ENCODE measurements at places on chromosomes 3 and 15.

GRCh38 chr15:71730277-71731144 lies 79.8 kb upstream of the NR2E3 start:
- DNase-seq: peak; percentile 51

DNA sequence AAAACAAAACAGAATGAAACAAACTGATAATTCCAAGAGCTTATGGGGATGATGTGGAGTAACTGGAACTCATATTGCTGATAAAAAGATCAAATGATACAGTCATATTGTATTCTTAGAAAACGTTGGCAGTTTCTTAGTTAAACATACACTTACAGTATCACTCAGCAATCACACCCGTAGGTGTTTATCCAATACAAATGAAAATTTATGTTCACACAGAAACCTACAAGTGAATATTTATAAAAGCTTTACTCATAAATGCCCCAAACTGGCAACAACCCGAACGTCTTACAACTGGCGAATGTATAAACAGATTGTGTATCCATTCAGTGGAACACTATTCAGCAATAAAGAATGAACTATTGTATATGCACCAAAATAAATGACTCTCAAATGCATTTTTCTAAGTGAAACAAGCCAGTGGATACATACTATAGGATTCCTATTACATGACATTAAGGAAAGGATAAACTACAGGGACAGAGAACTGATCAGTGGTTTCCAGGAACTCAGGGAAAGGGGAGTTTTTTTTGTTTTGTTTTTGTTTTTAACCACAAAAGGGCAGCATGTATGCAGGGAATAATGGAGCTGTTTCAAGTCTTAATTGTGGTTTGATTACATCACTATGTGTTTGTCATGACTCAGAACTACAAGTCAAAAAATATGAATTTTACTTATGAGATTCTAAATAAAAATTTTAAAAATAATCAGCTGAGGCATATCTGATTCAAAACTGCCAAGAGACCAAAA lies 71.8 kb upstream of the NDUFB4 start:
- DNase-seq: no peak

GRCh38 chr15:55402707-55403106 lies 5.5 kb downstream of the CCPG1 start:
- no peak for DNase-seq

DNA sequence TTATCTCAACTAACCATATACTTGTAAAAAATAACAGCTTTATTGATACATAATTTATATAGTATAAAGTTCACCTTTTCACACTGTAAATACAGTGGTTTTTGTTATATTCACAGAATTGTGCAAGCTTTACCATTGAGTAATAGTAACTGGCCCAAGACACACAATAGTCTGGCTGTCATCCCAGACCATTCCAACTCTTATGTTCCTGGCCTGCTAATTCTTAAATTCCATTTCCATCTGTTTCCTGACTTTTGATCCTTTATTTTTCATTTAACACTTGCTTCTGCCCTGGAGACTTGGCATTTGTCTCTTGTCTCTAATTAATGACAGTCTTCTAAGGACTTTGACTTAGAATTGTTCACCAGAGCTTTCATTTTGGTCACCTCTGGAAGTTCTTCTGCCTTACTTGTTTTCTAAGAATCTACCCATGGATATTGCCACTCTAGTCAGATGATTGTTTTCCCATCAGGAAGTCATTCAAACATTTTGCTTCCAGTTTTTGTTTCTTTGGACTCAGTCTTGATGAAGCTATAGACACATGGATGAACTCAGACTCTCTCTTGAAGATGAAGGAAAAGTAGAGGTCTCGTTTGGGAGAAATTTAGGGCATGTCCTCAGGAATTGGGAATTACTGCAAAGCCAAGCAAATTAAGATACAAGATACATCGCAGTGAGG lies 27.2 kb upstream of the PLSCR4 start:
- DNase-seq: no peak

GRCh38 chr3:73234354-73235014 lies 173.0 kb downstream of the EBLN2 start:
- DNase-seq: no peak

DNA sequence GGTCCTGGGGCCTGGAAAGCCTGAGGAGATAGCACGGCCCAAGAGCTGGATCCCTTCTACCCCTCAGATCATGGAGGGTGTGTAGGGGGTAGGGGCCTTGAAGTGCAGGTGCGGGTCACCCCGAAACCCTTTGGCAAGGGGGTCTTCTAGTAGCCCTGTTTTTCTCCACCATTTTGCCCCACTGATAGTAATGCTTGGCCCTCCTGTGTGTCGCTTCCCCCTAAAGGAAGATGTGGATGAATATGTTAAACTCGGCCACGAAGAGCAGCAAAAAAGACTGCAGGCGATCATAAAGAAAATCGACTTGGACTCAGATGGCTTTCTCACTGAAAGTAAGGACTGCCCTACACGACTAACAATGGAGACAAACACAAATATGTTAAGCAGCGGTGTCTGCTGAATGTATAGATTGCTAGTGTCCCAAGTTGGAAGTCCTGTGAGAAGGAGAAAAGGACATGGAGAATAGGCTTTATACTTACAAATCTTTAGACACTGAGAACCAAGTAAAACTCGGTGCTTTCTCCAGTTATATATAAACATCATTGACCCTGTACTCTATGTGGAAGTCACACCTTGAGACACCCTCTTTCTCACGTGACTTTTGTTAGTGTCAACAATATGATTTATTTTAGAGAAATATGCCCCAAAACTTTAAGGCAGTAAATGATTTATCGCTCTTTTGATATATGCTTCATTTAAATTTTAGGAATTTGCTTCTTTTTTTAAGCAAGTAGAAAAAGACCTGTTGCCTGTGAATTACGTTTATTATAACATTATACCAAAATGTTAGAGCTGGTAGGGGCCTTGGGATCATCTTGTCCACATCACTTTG lies 802 bp downstream of the RCN2 start:
- peak; percentile 46 for DNase-seq

- no peak for DNase-seq
Observed at GRCh38 chr3:3689601-3690375, 109.4 kb upstream of the LRRN1 start.

- no peak for DNase-seq
Observed at GRCh38 chr15:71853543-71853942, 43.2 kb downstream of the NR2E3 start.

GRCh38 chr3:184827572-184827971 lies 15.6 kb downstream of the VPS8 start:
- no peak for DNase-seq

DNA sequence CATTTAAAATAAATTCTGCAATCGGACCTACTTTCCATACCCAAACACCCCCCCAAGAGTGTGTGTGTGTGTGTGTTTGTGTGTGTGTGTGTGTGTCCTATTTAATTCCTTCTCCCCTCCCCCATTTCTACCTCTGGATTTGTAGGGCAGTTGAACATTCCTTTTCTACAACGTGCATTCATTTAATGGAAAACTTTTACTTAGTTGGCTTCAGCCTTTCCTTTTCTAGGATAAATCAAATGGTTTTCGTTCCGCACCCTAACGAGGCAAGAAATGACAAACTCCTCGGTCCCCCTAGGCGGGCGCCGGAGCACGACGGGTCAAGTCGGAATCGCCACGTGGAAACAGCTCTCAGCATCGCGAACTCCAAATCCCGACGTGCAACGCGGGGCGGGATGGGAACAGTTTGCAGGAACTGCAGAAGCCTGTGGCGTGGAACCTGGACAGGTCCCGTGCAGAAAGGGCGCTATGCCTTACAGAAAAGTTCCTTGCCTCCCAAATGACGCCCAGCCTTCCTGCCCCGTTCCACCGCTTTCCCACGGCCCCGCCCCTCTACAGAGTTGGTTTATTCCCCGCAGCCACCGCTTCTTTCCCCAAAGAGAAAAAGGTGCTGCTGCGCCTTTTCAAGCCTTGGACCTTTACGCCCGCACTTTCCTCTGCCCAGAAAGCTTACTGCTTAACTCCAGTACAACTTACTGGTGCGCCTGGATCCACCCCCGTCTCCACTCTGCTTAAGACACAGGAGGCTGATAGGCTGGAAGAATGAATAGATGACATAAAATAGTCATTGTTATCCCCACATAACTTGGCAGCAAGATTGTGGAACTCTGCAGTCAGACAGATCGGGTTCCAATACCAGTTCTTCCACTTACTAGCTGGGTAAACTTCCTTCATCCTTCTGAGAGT lies 1.1 kb upstream of the EIF2B5 start:
- peak; percentile 87 for DNase-seq

GRCh38 chr15:47477341-47477740 lies 240.0 kb upstream of the SEMA6D start:
- DNase-seq: no peak

DNA sequence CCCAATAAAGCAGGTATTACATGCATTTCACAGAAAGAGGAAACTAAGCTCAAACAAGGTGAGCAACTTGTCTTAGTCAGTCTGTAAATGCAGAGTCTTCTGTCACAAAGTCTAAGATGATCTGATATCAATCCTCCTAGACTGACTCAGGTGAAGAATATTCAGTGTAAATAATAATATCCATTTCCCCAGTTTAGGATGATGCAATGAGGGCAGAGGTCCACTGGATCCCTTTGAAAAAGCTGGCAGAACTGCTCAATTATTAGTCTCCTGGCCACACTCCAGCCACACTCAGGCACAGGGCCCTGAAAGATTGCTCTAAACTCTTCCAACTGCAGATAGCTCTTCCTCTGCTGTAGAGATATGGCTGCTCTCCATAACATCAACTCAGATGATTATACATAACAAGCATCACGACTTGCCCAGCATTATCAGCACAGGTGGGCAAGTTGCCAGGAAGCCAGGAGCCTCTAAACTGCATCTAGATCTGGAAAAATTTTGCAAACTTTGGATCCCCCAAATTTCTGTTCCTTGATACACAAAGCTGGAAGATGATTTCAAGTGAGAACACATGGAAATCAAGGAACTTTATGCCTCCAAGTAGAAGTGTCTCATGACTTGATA lies 129.8 kb upstream of the CPNE4 start:
- DNase-seq: no peak

- DNase-seq: no peak
Observed at GRCh38 chr3:64824394-64824909, 136.7 kb upstream of the ADAMTS9 start.

- DNase-seq: no peak
Observed at GRCh38 chr3:129727707-129728106, 121.2 kb upstream of the PLXND1 start.

- no peak for DNase-seq
Observed at GRCh38 chr15:67187351-67187854, 67.1 kb downstream of the AAGAB start.

DNA sequence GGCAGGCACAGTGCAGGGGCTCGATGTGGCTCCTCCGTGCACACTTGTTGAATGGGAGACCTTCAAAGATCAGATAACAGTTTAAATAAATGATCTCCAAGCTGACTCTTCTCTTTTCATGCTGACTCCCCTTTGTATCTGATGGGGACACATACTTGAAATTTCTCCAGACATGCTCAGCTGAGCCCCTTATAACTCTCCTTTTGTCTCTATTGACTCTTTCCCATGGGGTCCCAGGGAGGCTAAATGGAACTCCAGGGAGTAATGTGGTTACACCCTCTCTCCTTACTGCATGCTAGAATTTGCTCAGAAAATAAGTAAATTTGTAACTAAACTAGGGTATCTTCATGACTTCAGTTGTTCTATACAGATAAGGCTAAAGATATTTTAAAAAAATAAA lies 48.2 kb upstream of the TM4SF4 start:
- DNase-seq: no peak

DNA sequence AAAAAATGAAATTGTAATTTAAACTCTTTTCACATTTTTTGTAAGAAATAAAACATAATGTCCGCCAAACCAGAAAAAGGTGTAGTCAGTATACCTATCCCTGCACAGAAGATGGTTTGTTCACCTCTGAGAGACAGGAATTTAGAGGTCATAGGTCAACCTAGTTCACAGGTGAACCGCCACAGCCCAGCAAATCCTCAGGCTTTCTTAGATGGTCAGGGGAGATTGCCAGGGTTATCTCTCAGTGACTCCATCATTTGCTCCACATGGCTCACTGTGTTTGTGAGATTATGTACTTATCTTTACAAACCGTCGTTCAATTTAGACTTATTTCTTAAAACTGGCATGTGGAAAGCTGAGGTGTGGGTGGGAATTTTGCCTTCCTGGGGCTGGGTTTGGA lies 264.2 kb downstream of the GABRG3 start:
- no peak for DNase-seq

GRCh38 chr3:134352031-134352671 lies 22.1 kb downstream of the AMOTL2 start:
- DNase-seq: no peak

DNA sequence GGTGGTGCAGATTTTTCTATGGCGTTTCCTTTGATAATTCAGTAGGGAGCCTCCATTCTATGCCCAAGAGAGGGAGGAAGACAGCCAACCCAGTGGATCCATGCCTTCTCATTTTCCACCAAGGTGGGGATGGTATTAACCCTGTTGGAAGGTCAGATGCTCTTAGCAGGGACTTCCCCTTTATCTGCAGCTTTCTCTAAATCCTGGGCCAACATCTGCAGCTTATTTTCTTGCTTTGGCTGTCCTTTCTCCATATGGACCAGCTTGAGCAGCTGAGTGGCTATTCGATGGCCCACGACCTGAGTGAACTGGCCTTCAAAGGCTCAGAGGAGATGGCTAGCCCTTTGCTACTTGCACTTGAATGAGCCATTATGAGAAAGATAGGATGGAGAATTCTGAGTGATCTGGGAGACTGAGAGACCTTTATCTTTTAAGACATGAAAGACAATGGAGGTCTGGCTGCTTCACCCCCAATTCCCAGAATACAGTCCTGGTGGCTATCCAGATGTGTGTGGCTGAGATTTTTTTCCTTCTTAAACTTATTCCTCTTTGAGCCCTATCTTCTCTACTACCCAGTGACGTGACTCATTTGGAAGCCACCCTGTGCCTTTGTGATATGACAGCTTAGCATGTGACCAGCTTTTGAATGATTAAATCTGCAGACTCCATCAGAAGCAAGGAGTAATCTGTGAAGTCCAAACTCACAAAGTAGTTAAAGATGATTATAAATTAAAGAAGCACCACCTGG lies 39.6 kb upstream of the TRAK1 start:
- no peak for DNase-seq

- no peak for DNase-seq
Observed at GRCh38 chr3:181637056-181637455, 74.7 kb upstream of the SOX2 start.

DNA sequence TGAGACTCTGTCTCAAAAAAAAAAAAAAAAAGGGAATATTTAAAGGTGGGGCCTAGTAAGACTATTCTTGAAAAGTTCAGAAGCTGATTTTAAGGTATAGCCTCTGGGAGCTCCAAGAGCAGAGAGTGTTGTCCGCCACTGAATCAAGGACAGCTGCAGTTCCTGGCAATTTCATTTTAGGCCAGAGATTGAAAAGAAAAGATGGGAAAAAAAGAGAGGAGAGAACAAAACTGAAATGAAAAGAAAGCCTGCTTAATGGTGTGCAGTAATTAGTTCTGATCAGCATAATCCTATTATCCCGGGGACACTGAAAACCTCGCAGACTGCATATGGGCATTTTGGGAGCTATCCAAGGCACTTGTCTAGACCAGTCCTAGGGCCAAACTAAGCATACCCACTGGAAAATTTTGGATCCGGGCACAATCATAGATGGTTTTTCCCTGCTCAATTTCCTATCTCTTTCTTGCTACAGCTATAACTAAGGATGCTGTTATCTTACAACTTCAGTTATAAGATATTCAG lies 43.2 kb downstream of the EHHADH start:
- DNase-seq: no peak

GRCh38 chr3:193310914-193311723 lies 67.4 kb downstream of the ATP13A5 start:
- no peak for DNase-seq
